ENCODE measurements at places on chromosomes 3 and 15. TPM values are rescaled to one million over a fixed set of nuclear protein-coding genes. Genes with fewer than 3 reads are reported as not detected.
A peak's percentile ranks its signal among the peaks of the same experiment; 100 is the strongest.

Gene DAZL
- 5.3 TPM for total RNA-seq

Gene KNG1
- total RNA-seq, result not detected

DNA sequence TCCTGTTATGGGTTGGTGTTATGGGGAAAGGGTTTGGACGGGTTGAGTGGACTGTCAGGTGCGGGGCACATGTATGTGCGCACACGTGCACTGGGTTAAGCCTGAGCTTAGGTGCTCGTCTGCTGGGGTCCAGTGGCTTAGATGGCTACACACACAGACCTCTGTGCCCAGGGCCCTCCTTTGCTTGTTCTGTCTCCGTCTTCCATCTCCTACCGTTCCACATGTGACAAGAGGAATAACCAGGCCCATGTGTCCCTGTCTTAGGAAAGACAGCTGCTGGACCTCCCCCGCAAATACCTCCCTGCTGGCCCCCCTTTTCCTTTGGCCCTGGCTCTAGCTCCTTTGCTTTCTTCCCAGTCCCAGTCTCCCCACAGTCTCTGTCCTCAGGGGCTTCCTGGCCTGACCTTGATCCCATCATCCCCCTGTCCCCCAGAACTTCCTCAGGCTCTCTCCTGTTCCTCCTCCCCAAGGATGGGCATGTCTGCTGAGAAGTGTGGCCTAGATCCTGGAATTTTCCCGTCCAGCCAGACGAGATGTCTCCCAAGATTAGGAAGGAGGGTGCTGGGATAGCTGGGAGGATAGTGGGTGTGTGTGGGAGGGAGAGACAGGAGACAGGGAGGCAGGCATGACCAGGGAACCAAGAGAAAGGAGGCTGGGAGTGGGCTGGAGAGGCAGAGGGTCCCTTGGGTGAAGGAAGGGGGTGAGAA, 797 bp upstream of the THPO start:
- no peak for DNase-seq
- H3K4me1 ChIP-seq, result peaks cover 39% of the 10 kb centered on the region
- no peaks in the 10 kb centered on the region for H3K36me3 ChIP-seq
- H3K4me3 ChIP-seq, result peak overlapping the region; percentile 54
- peaks cover 56% of the 10 kb centered on the region for H3K27me3 ChIP-seq

GRCh38 chr15:64883100-64883581, 28.6 kb upstream of the ANKDD1A start:
- no peak overlapping the region for H3K27ac ChIP-seq
- H3K27me3 ChIP-seq, result no peaks in the 10 kb centered on the region
- H3K4me3 ChIP-seq, result no peak overlapping the region
- no peak for DNase-seq
- no peaks in the 10 kb centered on the region for H3K36me3 ChIP-seq
- peaks cover 9% of the 10 kb centered on the region for H3K4me1 ChIP-seq

- H3K36me3 ChIP-seq, result no peaks in the 10 kb centered on the region
- H3K4me3 ChIP-seq, result no peak overlapping the region
- H3K27ac ChIP-seq, result peak overlapping the region; percentile 6
- H3K4me1 ChIP-seq, result peaks cover 3% of the 10 kb centered on the region
- H3K27me3 ChIP-seq, result no peaks in the 10 kb centered on the region
These were observed 32.1 kb upstream of the C3orf38 start for GRCh38 chr3:88117683-88118082.

DNA sequence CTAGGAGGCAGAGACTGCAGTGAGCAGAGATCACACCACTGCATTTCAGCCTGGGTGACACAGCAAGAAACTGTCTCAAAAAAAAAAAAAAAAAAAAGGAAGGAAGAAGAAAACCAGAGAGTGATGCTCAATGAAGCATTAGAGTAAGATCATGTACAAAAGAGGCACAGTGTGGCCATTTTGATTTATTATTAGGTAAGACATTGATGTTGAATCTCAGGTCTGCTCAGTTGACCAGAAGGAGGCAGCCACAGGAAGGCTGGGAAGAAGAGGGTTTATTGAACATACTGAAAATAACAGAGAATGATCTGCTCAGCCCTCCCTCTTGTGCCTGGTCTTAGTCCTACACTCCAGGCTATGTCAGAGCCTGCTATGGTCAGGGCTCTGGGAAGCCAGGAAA, 15.6 kb downstream of the LRRK1 start:
- H3K36me3 ChIP-seq, result no peaks in the 10 kb centered on the region
- no peak overlapping the region for H3K4me3 ChIP-seq
- peaks cover 14% of the 10 kb centered on the region for H3K4me1 ChIP-seq

GRCh38 chr3:101300073-101300472, 20.3 kb downstream of the IMPG2 start:
- no peak overlapping the region for H3K4me3 ChIP-seq
- peak; percentile 8 for DNase-seq

DNA sequence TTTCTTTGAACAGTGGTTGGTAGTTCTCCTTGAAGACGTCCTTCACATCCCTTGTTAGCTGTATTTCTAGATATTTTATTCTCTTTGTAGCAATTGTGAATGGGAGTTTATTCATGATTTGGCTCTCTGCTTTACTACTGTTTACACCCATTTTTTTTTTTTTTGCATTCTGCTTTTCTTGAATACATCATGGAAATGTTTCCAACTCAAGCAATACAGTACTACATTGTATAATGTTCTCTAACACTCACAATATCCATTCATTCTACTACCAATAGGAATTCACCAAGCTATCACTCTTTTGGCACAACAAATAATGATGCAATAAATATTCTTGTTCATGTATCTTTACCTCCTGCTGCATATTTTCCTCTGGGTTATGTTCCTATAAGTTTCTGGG, 801.7 kb downstream of the NTRK3 start:
- no peaks in the 10 kb centered on the region for H3K4me1 ChIP-seq
- H3K27me3 ChIP-seq, result no peaks in the 10 kb centered on the region
- H3K36me3 ChIP-seq, result no peaks in the 10 kb centered on the region
- no peak overlapping the region for H3K4me3 ChIP-seq

- DNase-seq, result no peak
- no peak overlapping the region for H3K27ac ChIP-seq
- no peak overlapping the region for H3K4me3 ChIP-seq
- no peaks in the 10 kb centered on the region for H3K27me3 ChIP-seq
- H3K36me3 ChIP-seq, result no peaks in the 10 kb centered on the region
- 0 out of 2 replicates have a peak, but pooled peaks cover 5% of the 10 kb centered on the region for H3K4me1 ChIP-seq
These were observed 54.4 kb upstream of the P2RY1 start for GRCh38 chr3:152780553-152780952.

- H3K4me3 ChIP-seq, result peak overlapping the region; percentile 95
- no peak for DNase-seq
- peak overlapping the region; percentile 89 for H3K27ac ChIP-seq
- H3K36me3 ChIP-seq, result no peaks in the 10 kb centered on the region
These were observed 768 bp downstream of the ANO10 start for GRCh38 chr3:43620831-43621655.

All from GM23338 (cell line).